ENCODE measurements at places on chromosomes 4 and X.

GRCh38 chr4:78863254-78863869 is 75.9 kb downstream of the PAQR3 start:
- no peak for DNase-seq

DNA sequence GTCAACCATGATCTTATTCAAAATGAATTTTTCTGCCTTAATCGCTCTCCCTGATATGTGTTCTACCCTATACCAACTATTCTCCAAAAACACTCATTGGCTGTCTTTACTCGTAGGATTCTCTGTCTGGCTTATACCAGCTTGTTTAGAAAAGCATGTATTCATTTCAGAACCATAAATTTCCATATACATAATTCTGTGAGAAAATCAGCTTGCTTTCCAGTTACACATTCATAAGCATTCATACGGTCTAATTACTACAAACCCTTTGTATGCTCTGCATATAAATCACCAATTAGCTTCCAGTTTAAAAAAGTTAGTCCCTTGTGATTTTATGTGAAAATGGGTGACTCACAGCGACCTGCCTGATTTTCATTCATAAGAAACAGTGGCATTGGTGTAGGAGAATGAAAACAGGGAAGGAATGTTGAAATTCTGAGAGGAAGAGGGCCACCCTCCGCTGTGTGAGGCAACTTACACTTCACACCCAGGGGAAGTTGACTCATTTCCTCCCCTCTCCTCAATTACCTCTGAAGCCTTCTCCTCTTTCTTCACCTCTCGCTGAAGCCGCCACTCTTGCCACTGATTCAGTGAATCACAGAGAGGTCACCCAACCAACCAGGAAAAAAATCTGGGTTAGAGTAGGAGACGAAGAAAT is 63.3 kb downstream of the MEPE start:
- peak; percentile 10 for DNase-seq

DNA sequence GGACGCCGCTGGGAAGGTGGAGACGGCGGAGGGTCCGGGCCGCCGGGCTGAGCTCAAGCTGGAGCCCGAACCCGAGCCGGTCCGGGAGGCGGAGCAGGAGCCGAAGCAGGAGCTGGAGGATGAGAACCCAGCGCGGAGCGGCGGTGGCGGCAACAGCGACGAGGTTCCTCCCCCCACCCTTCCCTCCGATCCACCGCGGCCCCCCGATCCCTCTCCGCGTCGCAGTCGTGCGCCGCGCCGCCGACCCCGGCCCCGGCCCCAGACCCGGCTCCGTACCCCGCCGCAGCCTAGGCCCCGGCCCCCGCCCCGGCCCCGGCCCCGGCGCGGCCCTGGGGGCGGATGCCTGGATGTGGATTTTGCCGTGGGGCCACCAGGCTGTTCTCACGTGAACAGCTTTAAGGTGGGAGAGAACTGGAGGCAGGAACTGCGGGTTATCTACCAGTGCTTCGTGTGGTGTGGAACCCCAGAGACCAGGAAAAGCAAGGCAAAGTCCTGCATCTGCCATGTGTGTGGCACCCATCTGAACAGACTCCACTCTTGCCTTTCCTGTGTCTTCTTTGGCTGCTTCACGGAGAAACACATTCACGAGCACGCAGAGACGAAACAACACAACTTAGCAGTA is 483 bp downstream of the USP27X start:
- DNase-seq = no peak

DNA sequence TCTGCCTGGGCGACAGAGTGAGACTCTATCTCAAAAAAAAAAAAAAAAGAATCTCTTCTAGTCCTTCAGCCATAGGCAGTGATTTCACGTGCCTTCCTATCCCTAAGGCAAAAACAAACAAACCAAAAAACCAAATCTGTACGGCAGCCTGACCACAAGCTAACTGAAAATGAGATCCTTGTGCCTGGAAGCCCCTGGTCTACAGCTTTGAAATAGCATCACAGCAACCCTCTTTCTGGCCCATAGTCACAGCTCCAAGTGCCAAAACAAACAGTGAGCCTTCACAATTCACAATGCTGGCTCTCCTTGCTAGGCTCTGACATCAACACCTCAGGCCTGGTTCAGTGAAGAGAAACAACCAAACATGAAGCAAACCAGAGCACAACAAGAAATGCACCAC is 46.1 kb downstream of the TMEM150C start:
- DNase-seq = no peak

GRCh38 chr4:159144112-159144694 is 41.3 kb downstream of the RAPGEF2 start:
- DNase-seq = no peak

GRCh38 chr4:52752936-52753335 is 1.7 kb upstream of the ERVMER34-1 start:
- no peak for DNase-seq

GRCh38 chrX:54529151-54529550 is 868 bp upstream of the GNL3L start:
- DNase-seq = no peak

GRCh38 chr4:54499308-54500074 is 158.3 kb upstream of the KIT start:
- no peak for DNase-seq

DNA sequence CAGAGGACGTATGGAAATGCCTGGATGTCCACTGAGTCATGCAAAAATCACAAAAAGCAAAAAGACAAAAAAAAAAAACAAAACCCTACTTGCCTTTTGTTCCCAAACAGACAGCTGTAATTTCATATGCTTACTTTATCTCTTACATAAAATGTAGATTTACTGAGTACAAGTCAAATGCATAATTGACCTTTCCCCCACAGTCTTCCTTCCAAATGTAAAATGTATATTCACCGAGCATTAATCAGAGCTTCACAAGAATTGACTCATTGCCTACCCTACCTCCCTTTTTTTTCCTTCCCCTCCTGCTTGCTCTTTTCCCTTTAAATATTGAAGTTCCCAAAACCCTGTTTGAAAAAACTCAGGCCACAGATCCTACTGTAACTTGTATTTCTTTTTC is 32.5 kb upstream of the TMPRSS11B start:
- DNase-seq = no peak

- DNase-seq = no peak
These were observed 101.4 kb downstream of the GLRA2 start for GRCh38 chrX:14630733-14631132.

GRCh38 chr4:183823434-183823833 is 81.7 kb upstream of the STOX2 start:
- no peak for DNase-seq

DNA sequence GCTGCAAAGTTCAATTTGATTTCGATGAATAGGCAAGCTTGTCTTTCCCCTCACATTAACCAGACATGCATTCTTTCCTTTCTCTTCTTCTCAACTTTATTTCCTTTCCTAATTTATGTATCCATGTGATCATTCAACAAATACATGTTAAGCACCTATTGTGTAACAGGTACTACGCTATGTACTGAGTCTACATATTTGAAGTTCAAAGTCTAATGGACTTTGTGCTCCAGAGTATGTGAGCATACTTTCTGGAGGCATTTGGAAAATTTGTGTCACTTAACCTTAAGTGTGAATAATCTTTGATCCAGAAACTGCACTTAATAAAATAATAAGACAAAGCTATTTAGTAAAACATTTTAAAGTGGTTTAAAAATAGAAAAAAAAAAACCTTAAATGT is 675.3 kb upstream of the CT83 start:
- no peak for DNase-seq

GRCh38 chr4:66091786-66092185 is 421.5 kb upstream of the EPHA5 start:
- DNase-seq = no peak
